ENCODE measurements at places on chromosomes 2 and 18.

- DNase-seq = no peak
Observed at GRCh38 chr2:8886876-8887275, 49.5 kb upstream of the KIDINS220 start.

DNA sequence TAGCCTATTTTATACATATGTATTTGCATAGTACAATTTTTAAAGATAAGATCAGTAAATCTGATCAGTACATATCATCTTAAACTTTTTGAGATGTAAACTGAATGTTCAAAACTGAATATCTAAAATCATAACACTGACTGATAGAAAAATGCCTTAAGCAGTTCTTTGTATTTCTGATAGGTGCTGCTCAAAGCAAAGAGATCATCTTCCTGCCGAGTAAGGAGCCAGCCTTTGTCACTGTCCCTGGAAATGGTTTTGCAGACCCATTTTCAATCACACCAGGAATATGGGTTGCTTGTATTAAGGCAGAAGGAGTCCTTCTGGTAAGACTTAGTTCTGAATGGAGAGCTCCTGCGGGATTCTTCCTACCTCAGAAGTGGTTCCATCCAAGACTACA is 135.0 kb downstream of the LAMA3 start:
- DNase-seq = no peak

DNA sequence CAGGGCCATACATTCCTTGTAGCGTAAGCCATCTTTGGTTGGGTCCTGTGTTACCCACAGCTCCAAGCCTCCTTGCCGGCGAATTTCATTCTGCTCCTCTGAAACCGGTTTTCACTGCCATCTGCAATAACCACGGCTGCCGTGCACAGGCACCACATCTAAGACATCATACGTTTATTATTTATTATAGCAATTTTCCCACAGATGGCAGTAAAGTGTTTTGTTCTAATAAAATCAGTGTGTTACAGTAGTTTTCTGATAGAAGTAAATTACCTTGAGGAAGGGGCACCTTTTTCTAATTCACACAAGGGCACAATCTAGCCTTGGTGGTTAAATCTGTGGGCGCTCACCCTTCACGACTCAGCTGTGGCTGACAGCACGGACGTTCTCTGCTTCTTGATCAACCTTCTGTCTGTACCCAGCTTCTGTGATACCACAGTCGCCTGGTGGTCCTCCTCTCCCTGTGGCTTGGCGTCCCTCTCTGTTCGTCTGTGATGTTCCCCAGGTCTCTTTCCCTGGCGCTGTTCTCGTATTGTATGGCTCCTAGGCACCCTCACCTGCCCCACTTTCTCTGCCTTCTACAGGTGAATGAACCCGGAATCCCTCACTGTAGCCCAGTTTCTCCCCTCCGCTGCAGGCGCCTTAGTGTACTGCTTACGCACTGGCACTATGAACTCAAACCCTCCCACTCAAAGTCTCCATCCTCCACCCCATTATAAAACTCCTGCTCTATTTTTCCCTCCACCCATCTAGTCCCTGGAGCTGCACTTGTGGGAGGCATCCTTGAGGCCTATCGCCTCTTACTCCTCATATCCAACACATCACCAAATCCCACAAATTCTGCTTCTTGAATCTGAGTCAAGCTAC is 236.8 kb downstream of the DYSF start:
- DNase-seq = no peak

DNA sequence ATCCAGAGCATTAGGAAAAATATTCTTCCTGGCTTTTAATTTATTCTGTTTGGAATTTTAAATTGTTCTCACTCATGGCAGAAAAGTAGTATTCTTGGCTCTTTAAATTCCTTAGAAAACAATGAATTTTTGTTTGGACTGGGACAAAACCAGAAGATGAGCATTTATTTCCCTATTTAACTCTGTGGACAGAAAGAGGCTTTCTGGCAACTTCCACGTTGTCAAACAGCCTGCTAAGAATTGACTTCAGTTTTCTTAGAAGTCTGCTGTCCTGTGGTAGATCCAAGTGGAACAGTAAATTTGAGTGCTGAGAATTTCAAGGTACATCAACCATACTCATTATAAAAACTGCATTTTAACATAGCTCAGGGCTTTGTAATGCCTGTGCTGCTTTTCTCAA is 83.8 kb downstream of the MGAT5 start:
- DNase-seq = no peak

GRCh38 chr18:8910843-8911242 is 191.7 kb upstream of the NDUFV2 start:
- DNase-seq = no peak

- no peak for DNase-seq
Observed at GRCh38 chr18:13241083-13241892, 22.7 kb downstream of the LDLRAD4 start.

- DNase-seq = no peak
Observed at GRCh38 chr2:155151945-155152344, 453.4 kb downstream of the KCNJ3 start.

DNA sequence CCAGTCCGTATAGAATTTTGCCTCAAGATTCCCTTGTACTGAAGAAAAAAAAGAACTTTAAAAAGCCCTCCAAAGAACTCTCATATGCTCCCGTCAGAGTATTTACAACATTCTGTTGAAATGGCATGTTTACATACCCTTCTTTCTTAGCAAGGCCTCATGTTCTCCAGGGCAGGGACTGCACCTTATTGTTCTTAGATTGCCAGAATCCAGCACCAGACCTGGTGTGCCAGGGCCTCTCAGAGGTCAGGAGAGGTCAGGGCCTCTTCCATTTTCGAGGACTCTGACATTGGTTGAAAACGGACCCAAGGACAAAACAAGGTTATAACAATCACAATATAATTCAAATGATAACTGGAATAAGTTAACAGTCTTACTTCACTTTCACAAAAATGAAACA is 78.2 kb downstream of the TNP1 start:
- DNase-seq = no peak

GRCh38 chr2:235570966-235571692 is 77.3 kb downstream of the AGAP1 start:
- no peak for DNase-seq

DNA sequence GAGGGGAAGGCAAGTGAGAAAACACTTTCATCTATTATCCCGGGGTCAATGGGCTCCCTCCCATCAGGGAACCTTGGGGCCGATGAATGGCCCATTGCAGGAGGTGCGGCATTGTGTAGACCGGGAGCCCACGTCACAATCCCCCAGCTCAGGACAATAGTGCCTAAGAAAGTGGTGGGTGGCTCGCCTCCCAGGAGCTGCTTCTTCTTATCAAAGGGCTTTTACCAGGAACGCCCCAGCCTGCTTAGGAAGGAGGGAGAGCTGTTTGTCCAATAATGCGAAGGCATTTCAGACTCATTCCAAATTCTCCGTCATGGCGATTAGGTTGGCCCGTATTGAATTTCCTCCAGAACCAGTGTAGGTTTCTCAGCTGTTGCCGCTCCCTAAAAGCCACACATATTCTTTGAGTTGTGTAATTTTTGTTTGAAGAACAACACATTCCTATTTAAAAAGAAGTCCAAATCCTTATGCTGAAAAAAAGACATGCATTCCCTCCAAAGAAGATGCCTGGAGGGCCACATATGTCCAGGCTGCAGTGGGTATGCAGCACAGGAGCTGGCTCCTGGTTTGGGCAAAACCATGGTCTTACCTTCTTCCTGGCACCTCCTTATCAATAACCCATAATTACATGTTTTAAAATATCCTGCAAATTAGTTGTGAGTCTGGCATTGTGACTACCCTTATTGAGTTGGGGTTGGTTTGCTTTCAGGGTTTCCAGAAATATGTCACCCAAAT is 264.7 kb downstream of the MYCN start:
- DNase-seq = no peak

DNA sequence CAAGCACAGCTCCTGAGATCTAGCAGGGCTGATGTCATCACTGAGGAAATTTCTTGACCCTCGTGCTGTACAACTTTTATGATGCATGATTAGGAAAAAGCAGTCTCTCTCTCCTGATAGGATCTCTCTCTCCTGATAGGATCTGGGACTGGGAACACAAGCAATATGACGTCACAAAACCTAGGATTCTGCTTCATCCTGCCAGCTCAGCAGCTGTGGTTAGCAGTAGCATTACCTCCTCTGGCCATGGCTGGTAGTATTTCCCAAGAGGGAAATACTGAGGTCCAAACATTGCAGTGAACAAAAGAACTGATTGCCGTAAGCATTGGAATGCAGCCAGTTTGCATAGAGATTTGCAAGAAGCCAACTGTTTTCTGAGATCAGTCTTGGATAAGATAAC is 521.2 kb upstream of the POU3F3 start:
- no peak for DNase-seq

GRCh38 chr2:162676515-162676914 is 162.1 kb downstream of the KCNH7 start:
- DNase-seq = no peak

- DNase-seq = no peak
Observed at GRCh38 chr18:11886577-11887110, 21.5 kb downstream of the MPPE1 start.
